ENCODE measurements at places on chromosomes 11 and 22.
A peak's percentile ranks its signal among the peaks of the same experiment; 100 is the strongest.

GRCh38 chr11:7977232-7977917, 9.8 kb upstream of the EIF3F start:
- no peak for DNase-seq

GRCh38 chr22:19718456-19719049, 4.2 kb downstream of the SEPTIN5 start:
- DNase-seq = no peak

DNA sequence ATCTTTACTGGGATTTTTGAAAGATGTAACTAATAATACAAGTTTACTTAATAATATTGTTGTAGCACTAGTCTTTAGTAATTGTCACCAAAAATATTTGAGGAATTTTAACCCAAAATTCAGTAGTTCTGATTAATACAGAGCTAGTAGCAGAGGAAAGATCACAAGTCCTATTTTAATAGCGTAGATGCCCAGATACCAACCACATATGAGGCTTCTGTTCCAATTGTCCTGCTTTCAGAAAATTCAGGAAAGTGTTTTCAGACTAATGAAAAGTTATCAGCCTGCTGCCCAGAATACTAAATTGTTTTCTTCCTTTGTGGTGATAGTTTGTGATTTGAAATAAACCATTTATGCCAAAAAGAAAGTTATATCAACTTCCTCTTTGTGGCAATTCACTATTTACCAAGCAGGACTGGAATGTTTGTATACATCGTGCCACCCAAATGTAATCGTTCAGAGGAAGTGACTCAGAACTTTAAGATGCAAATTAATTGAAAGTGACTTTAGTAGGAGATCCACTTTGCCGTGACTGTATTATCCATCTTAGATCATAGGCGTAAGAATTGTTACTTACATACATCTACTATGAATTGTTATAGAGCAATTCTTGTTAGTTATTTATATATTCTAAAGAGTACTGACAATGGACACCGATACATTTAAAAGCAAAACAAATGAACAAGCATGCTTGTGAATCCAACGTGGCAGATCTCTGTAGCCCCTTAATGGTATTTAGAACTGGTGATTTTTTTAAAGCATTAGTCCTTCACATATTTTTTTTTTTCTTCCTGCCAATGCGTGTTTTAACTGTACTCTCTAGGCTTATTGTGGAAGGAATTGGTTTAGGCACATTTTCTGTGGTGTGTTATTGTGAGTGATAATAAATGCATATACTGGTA, 231.0 kb downstream of the DDX10 start:
- no peak for DNase-seq

DNA sequence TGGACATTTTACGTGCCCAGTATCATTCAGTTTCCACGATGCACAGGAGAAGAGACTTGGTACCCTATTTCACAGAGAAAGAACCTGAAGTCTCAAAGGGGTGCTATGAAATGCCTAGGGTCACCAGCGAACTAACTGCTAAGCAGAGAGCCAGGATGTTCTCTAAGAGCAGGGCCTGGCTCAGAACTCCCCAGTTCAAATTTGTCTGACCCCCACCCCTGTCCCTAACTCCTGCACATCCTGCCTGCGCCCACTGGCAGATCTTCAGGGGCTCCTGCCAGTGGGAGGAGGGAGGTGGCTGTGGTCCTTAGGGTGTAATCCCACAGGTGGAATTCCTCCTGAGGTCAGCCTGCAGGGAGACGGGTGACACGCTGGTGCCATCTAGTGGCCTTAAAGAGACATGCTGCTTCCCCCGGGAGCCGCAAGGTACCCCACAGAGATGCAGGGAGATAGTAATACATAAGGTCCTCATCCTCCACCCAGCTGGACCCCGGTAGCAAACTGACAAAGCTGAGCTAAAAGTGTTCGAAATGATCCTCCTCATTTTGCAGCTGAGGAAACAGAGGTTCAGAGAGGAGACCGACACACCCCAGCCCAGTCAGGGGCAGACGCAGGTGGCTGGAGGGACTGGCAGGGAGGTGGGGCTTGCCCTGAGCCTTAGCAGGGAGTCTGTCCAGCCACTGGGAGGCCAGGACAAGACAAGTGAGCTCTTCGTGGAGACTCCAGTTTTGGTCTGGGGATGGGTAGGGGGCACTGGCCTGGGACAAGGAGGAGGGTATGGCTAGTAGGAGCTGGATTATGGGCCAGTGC, 34.1 kb downstream of the MB start:
- peak; percentile 62 for DNase-seq

DNA sequence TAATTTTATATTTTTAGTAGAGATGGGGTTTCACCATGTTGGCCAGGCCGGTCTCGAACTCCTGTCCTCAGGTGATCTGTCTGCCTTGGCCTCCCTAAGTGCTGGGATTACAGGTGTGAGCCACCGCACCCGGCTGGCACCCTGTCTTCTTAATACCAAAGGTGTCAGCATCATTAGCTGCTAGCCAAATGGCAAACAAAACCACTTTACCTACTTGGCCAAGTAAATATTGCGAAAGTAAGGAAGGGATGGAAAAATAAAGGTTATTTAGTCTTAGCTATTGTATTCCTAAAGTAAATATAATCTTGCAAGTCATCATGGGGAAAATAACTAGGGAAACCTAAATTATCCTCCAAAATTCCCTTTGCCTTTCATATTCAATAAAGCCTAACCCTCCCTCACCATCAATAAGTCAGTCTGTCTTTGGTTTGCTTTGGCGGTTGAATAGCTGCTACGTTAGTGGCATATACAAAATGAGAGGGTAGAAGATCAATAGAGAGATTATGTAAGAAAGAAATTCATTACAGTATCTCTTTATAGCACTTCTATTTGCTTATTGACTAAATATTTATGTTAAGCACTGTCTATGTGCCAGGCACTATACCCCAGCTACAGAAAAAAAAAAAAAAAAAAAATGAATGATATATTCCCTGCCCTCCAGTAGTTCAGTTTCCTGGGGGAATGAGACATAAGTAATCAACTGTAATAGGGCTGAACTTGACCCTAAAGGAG, 40.2 kb upstream of the CFAP300 start:
- no peak for DNase-seq

DNA sequence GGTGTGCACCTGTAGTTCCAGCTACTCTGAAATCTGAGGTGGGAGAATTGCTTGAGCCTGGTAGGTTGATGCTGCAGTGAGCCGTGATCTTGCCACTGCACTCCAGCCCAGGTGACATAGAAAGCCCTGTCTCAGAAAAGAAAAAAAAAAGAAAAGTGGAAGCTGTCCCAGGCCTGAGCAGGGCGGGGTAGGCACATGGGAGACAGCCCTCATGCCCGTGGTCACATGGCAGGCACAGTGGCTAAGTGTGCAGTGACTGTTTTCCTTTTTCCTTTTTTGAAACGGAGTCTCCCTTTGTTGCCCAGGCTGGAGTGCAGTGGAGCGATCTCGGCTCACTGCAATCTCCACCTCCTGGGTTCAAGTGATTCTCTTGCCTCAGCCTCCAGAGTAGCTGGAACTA, 7.8 kb downstream of the OTUB1 start:
- no peak for DNase-seq

DNA sequence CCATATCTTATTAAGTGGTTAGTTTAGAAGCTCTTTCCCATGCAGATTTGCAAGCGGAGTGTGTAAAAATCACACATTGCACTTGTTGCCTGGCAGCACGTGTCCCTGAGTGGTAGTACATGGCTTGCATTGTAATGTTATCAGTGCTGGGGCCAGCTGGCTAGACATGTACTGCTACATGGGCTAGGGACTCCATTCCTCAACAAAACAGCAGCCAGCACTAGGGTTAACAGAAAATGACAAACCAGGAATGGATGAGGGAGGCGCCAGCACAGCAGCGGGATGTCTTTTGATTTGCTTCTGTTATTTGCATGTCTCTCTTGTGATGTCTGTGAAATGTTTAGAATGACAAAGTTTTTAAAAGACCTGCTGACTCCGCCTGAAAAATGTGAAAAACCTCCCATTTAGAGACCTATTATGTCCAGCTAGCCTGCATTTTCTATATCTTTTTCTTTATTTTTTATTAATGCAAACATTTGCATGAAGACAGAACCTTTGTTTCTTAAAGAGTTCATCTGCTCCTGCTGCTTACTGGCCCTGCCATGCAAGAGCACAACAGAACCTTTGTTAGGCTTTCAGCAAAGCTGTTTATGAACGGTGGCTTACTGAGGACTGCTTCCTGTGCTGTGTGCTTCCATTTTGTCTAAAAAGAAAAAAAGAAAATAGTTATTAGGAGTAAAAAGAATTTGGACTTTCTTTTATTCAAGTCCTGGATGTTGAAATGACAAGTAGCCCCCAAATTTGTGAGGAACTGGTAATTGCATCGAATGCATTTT, 40.7 kb downstream of the CSTPP1 start:
- DNase-seq = no peak

- DNase-seq = peak; percentile 34
Measured at GRCh38 chr11:119691020-119691666, 37.9 kb downstream of the NECTIN1 start.

DNA sequence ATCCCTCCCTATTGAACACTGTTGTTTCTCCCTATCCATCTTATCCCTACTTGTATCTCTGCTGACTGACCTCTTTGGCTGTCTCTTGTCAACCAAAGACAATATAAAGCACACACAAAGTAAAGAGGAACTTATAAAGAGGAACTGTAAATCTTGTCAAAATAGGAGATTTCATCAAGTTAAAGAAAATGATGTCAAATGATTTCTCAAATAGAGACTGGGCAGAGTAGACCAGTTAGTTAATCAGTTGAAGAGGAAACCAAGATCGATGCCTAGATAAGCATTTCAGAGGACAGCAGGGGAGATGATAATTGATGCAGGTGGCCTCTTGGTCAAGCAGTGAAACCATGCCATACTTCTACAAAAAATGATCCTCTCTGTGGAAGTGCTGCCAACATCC, 22.7 kb downstream of the KCNQ1OT1 start:
- DNase-seq = no peak

DNA sequence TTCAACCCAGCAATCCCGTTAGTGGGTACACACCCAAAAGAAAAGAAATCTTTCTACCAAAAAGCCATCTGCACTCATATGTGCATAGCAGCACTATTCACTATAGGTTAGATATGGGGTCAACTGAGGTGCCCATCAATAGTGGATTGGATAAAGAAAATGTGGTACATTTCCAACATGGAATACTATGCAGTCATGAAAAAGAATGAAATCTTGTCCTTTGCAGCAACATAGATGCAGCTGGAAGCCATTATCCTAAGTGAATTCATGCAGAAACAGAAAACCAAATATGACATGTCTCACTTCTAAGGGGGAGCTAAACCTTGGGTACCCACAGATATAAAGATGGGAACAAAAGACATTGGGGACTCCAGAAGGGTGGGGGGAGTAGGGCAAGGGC, 1.9 kb upstream of the ARHGAP8 start:
- no peak for DNase-seq

DNA sequence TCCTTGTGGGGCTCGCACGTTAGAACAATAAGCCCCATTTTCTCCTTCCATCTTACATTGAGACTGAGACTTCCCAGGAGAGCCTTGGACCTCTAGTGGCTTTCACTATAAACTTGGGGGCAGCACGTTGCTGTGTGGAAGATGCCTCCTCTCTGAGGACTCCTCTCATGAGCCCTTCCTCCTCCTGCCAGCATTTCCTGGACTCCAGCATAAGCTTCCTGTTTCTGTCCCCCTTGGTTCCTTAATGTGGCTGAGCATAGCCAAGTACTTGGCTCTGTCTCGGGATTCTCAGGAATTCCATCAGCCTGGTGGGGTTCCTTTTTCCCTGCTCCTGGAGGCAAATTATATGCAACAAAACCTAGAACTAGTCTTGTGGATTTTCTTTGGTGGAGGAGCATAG, 38.8 kb upstream of the UBASH3B start:
- no peak for DNase-seq

DNA sequence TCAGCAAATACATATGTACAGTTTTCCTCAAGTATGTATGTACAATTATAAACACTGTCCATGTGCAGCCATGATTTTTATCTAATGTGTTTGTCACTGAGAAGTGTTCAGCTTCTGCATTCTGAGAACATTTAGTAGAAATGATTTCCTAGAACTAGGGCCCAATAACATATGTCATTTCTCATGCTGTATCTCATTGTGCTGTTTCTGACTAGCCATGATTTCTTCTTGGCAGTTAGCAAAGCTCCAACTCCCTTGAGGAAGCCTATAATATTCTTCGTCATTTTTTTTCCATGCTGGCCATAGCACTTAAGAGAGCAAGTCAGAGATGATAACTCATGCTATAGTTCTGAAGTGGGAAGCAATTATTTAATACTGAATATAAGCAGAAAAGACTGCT, 187.8 kb downstream of the DDX10 start:
- DNase-seq = no peak

GRCh38 chr22:19398206-19398605, 33.3 kb downstream of the HIRA start:
- DNase-seq = no peak

DNA sequence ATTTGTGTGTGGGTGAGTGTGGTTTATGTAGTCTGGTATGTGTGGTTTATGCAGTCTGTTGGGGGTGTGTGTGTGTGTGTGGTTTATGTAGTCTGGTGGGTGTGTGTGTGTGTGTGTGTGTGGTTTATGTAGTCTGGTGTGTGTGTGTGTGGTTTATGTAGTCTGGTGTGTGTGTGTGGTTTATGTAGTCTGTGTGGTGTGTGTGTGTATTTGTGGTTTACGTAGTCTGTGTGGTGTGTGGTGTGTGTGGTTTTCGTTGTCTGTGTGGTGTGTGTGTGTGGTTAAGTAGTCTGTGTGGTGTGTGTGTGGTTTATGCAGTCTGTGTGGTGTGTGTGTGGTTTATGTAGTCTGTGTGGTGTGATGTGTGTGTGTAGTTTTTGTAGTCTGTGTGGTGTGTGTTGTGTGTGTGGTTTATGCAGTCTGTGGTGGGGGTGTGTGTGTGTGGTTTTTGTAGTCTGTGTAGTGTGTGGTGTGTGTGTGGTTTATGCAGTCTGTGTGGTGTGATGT, 26.2 kb upstream of the PARVG start:
- peak; percentile 28 for DNase-seq

DNA sequence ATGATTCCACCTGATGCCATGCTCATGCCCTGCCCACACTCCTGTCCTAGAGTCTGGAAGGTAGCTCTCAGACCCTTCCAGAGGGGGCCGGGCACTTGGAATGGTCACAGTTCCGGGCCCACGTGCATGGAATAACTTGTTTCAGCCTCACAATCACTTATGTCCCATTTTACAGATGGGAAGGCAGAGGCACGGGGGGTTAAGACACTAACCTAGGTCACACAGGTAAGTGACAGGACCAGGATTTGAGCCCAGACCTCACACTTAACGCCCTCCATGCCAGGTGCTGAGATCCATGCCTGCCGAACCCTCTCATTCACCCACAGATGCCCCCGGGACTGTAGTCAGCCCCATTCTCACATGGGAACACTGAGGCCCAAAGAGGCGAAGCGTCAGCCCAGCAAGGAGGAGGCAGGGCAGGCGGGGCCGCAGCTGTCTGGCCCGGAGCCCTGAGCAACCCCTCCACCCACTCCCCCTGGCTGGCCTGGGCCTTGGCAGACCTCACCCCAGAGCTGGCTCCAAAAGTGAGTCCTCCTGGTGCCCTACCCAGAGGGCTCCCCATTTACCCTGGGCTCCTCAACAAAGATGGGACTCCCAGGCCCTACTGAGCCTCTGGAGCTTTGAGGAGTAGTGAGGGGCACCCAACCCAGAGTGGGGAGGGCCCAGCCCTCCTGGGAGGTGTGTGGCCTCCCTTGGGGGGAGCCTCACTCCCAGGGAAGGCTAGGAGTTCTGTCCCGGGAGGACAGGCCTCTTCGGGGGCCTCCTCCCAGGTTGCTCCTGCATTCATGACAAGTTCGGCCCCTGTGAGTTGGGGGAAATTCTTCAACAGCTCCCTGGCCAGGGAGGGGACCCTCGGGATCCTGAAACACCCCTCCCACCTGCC, 2.4 kb upstream of the ALDH3B1 start:
- DNase-seq = no peak

- no peak for DNase-seq
Measured at GRCh38 chr11:132030896-132031295, 660.5 kb downstream of the NTM start.

- DNase-seq = no peak
Measured at GRCh38 chr11:83725728-83726127, 439.6 kb upstream of the CCDC90B start.

Measured in CD4-positive, alpha-beta T cell treated with Interleukin-10 for 1 hour (primary cell).